ENCODE measurements at places on chromosomes 5 and 9.
A peak's percentile ranks its signal among the peaks of the same experiment; 100 is the strongest.

DNA sequence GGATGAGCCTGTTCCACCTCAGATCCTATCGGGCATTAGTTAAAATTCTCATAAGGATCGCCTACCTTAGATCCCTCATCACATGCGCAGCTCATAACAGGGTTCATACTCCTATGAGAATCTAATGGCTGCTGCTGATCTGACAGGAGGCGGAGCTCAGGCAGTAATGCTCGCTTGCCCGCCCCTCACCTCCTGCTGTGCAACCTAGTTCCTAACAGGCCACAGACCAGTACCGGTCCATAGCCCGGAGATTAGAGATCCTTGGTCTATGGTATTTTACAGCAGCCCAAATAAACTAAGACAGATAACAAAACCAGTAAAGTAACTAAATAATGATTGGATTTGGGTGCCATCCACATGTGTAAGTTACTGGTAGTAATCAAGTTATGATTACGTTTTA is 17.5 kb downstream of the GOLPH3 start:
- DNase-seq: no peak

GRCh38 chr5:166031926-166032325 is 2259.5 kb upstream of the WWC1 start:
- DNase-seq: no peak

GRCh38 chr5:32522429-32523143 is 62.8 kb upstream of the SUB1 start:
- no peak for DNase-seq

DNA sequence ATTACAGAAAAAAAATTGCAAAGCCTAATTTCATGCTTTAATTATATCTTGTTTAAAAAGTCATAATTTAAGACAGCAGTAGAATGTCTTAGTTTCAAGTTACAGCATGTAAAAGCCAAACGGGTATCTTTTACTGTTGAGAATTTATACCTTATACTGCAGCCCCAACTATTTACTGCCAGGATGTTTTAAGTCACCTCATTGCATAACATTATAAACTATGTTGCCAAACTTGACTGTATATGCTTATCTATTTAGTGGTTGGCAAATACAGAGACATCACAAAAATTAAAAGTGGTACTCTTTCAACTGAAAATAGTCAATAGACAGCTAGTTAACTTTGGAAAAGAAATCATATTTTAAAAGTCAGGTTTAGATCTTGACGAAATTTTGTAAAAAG is 119.5 kb downstream of the EDIL3 start:
- no peak for DNase-seq

GRCh38 chr9:134240361-134240760 is 76.0 kb upstream of the RNU6ATAC start:
- DNase-seq: no peak

- no peak for DNase-seq
These were observed 29.7 kb upstream of the FCN1 start for GRCh38 chr9:134947265-134947955.

DNA sequence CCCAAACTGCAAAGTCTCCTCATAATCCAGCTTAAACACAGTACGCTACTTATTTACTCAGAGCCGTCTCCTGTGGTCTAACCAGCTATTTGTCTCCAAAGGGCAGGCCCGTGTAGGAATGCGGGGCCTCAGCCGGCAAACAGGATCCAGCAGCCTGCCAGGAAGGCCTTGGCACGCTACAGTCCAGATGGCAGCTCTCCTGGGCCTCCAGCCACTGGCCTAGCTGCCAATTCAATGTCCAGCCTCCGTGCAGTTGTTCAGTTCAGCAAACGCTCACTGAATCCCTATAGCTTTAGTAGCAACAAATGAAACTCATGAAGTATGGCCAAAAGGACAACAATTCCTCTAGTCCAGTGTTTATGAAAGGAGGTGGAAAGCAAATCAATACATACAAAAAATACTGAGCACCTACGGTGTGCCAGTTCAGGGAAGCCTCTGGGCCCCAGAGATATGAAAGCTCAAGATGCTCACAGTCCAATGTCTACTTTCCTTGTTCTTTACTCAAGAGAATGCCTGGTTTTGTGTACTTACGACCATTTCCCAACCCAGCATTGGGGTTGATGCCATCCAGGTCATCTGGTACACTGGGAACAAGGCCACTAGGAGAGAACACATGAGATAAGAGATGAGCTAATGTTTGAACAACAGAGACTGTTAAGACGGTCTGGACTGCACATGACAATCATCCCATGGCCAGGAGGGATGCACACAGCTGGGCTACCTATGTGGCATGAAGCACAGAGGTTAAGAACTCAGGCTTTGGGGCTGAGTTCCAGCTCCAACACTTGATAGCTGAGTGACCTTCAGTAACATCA is 8.3 kb downstream of the CDK5RAP2 start:
- no peak for DNase-seq

- DNase-seq: no peak
These were observed 6.8 kb downstream of the IFNA8 start for GRCh38 chr9:21415493-21416267.

- DNase-seq: no peak
These were observed 1056.8 kb downstream of the MAT2B start for GRCh38 chr5:164561933-164562872.

GRCh38 chr5:19487480-19487879 is 500.5 kb downstream of the CDH18 start:
- no peak for DNase-seq

DNA sequence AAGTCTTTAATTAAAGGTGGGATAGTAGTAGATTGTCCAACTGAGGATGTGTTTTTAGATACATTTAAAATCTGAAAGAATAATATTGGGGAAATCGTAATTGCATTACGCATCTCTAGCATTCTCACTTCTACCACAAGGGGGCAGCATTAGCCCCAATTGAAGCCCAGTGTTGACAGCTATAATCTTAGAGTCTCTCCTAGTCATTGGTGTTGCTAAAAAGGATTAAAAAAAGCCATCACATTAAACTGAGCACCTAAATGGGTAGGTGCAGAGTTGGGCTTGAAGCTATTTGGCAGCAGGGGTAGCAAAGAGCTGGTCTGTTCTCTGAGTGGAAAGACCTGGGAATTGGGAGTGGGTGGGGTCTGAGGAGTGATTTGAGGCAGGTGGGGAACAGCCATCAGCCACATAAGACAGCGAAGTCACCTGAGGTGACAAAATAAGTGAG is 177.2 kb downstream of the OSTF1 start:
- DNase-seq: peak; percentile 30

DNA sequence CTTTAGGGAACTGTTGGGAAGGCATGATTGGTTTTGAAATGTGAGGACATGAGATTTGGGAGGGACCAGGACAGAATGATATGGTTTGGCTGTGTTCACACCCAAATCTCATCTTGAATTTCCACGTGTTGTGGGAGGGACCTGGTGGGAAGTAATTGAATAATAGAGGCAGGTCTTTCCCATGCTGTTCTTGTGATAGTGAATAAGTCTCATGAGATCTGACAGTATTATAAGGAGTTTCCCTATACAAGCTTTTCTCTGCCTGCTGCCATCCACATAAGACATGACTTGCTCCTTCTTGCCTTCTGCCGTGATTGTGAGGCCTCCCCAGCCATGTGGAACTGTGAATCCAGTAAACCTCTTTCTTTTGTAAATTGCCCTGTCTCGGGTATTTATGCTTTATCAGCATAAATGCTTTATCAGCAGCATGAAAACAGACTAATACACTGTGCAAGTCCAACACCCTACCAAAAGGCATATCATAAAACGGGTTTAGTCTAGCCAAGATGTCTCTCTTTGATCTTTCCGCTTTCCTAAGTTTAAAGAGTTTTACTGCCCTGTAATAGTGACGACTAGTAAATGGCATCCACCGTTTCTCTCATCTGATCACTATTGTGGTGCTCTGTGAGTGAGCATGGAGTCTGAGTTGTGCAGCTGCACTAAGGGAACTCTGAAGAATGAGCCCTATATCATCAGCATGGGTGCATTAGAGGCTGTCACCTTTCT is 12.9 kb upstream of the ZNF782 start:
- DNase-seq: no peak

GRCh38 chr9:34158362-34158869 is 20.4 kb upstream of the UBAP1 start:
- no peak for DNase-seq

DNA sequence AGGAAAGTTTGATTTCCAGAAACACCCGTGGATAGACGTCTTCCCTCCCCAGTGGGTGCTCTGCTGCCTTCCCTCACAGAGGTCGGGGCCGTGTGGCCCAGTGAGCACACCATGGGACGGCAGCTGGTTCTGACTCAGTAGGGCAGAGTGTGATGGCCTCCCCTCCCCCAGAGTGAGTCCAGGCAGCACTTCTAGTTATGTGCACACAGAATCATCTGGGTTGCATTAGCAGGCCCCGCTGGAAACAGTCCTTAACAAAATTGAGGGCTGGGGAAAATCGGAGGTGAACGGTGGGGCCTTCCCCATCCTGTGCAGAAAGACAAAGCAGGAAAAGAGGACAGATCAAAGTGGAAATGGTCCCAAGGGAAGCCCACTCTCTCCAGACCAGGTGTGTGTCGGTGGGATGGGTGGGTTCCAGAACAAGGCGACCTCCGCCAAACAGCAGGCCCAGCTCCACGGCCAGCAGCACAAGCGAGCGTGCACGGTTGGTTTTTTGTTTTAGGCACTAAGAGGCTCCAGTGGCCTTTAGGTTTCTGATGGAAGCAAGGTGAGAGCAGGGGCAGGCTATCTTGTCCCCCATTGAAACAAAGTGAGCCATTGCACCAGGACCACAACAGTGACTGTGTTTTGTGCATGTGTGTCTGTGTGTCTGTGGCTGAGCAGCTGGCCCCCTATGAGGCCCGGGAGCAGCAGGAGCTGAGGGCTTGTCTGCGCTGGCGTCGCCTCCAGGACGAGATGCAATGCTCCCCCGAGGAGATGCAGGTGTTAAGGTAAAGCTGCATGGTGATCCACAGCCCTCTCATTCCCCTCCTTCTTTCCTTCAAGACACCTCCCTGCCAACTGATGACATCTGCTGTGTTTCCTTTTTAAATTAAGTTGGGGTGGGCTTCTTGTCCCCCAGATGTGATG is 201.5 kb downstream of the AOPEP start:
- DNase-seq: no peak

DNA sequence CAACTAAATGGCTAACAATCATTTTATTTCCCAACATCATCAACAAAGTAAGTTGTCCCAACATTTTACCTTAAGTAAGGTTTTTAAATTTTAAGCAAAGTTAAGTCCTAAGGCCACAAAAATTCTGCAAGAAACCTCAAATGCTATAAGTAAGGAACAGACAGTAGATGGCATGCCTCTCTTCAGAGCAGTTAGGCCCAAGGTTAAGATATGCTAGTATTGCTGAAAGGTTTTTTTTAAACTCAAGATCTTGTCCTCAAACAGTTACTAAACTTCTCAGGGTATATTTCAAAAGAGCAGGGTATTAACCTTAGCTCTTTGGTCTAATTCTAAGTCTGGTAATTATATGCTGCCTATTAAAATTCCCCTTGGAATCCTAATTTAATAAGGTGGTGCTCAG is 35.1 kb downstream of the PJA2 start:
- no peak for DNase-seq

DNA sequence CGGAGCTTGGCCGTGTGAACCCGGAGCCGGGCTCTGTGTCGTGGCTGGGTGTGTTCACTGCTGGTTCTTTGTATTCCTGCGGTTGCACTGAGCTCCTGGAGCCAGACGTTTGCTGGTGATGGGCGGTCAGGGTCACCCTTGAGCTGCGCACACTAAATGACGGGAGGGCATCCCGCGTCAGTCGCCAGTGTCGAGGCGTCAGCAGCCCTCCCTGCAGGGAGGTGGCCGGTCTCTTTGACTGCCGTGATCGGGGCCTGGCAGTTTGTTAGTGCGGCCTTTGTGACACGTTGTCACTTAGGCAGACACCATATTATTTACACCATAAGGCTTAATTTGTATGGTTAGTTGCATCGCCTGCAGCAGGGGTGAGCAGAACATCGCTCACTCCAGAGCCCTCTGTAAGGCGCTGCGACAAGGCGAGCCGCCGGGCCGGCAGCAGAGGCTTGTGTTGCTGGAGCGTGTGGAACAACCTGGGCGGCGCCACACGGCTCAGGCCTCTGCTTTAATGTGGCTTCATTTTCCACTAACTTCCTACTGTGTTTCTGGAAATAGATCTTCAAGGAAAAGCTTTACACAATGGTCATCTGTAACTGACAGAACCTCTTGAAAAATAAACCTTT is 8.3 kb downstream of the NDUFS6 start:
- no peak for DNase-seq

DNA sequence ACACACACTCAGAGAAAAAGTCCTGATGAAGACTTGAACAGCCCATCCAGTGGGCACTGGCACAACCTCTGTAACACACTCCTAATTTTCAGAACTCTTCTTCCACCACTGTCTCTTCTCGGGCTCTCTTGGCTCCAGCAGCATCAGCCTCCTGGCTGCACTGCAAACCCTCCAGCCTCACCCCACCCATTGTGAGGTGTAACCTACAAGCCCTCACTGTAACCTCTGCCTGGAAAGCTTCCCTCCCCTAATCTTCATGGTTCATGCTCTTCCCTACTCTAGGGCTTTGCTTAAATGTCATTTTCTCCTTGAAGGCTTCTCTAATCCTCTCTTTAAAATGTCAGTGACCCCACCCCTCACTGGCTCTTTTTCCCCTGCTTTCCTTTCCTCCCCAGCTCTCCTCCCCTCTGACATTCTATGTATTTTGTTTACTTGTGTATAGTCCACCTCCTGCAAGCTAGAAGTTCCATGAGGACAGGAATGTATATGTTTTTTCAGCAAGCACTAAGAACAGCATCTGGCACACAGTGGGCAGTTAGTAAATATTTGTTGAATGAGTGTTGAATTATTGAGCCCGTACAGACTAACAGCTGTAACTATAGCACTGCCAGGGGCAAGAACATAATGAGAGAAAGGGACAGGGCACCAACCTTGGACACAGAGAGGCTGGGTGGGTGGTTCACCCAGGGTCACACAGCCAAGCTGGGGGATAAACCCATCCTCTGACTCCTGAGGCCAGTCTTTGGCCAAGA is 76.4 kb downstream of the ESM1 start:
- DNase-seq: no peak

DNA sequence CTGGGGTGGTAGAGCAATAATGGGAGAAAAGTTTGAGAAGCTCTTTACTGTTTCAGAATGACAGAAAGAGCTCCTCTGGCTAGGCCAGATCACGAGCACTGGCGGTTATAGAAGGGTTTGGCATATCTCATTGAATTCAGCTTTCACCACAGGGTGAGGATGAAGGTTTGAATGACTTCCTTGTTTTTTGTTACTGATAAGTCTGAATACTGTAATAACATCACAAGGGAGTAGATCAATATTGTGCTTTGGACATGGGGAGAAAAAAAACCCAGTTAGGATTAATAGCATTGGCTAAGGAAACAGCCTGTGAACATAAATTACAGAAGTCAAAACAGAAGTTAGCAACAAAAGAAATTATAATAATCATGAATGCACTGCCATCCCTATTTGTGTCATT is 9.4 kb downstream of the PHAX start:
- no peak for DNase-seq

DNA sequence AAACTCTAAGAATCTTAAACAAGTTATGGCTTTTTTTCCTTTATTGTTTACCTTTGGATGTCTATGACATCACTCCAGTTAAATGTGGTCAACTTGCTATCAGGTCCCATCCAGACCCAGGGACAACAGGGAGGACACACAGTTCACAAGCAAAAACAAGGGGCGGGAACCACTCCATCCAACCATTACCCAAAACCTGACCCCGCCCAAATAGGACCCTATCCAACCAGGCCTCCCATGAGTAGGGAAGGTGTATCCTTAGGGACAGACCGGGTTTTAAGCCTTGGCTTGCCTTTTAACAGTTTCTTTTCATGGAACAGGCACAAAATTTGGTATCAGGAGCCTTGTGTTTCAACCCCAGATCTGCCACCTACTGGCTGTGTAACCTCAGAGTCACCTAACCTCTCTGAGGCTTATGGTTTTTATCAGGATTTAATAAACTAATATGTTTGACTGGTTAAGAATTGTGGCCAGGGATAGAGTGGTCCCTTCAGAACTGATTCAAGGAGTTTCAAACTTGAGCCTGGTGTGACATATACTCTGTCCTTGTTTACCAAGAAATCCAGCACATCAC is 127.7 kb upstream of the RAD23B start:
- no peak for DNase-seq

Measured in RPMI8226 (cell line).